ENCODE measurements at places on chromosomes 4 and X.

- DNase-seq, result peak; percentile 49
Measured at GRCh38 chr4:86452924-86453531, 93.2 kb upstream of the MAPK10 start.

- no peak for DNase-seq
Measured at GRCh38 chr4:159107203-159107925, 4.5 kb downstream of the RAPGEF2 start.

DNA sequence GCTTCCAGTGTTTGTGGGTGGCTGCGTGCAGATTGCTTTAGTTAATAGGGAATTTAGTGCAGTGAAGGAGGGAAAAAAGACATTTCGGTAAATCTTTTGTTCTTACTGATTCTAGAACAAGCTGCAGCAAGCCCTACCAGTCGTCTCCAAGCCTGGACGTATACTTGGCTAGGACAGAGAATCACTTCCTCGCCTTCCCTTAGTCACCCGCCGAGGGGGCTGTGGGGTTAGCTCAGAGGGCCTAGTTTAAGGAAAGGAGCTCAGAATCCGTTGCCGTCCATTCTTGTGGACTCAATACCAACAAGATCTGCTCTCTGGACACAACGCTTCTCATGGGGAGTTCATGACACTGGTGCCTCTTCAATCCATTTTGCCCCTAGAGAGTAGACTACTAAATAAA, 36.3 kb upstream of the FAT1 start:
- DNase-seq, result no peak

- no peak for DNase-seq
Measured at GRCh38 chr4:183541752-183542040, 36.8 kb downstream of the ING2 start.

DNA sequence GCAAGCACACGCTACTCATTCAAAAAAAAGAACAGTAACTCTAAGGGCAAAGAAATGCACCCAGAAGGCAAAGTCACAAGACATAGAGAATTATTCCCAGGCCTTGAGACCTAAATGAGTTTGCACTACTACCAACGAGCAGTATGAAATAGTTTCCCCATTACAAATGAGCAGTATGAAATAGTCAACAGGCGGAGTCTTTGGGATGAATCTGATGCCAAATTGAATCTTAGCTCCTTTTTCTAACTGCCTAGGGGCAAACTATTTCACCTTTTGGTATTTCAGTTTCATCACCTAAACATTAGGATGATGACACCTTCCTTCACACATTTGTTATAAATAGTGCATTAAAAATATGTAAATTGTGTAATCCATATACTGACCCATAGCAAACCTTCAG, 213.0 kb upstream of the FAT4 start:
- no peak for DNase-seq

- no peak for DNase-seq
Measured at GRCh38 chrX:78011846-78012245, 42.4 kb upstream of the PGAM4 start.

- no peak for DNase-seq
Measured at GRCh38 chr4:11072463-11072862, 356.2 kb downstream of the HS3ST1 start.

- no peak for DNase-seq
Measured at GRCh38 chrX:43861750-43862149, 20.5 kb downstream of the MAOB start.

DNA sequence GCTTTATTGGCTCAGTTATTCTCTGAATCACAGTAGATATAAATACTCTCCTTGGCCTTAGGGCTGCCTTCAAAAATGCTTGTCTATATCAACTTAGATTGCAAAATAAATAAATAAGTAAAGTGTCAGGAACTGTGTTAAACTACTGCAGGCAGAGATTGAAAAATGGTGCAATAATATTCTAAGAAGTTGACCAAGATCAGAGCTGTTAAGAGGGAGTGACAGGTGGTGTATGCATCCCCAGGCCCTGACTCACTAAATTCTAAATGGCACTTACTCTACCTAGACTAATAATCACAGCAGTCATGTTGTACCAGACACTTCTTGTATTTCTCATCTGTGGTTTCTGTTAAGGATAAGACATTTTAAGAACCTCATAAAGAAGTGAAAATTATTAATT, 235.1 kb upstream of the SPOCK3 start:
- DNase-seq, result no peak

- DNase-seq, result no peak
Measured at GRCh38 chr4:189659287-189659686, 281.4 kb upstream of the FRG1 start.

DNA sequence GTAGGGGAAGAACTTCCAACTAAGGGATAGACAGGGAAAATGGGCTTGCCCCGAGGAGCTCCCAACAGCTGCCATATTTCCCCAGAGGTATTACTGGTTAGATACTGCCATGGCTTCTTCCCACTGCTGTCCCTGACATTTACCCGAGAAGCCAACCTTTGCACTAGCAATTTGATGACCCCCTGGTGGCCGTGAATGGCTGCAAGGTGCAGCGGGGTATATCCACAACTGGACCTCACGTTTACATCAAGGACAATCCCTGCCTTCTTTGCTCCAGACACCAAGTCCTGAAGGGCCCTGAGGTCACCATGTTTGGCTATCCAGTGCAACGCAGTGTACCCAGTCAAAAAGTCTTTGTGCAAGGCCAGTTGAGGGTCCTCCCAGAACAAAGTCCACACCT, 2.3 kb downstream of the SOWAHB start:
- no peak for DNase-seq

GRCh38 chrX:48196745-48197201, at the start of gene SSX5:
TSS of gene SSX5 (minus strand) at chrX:48196795. CDS start at chrX:48195358, 1,437 bp downstream.
- no peak for DNase-seq

- no peak for DNase-seq
Measured at GRCh38 chr4:79949178-79949577, 123.9 kb downstream of the ANTXR2 start.

- DNase-seq, result no peak
Measured at GRCh38 chr4:48162162-48162561, 28.1 kb upstream of the TXK start.

GRCh38 chr4:7799306-7799705, 140.4 kb downstream of the AFAP1 start:
- DNase-seq, result no peak

GRCh38 chrX:10089378-10089795, 67.4 kb upstream of the CLCN4 start:
- no peak for DNase-seq

DNA sequence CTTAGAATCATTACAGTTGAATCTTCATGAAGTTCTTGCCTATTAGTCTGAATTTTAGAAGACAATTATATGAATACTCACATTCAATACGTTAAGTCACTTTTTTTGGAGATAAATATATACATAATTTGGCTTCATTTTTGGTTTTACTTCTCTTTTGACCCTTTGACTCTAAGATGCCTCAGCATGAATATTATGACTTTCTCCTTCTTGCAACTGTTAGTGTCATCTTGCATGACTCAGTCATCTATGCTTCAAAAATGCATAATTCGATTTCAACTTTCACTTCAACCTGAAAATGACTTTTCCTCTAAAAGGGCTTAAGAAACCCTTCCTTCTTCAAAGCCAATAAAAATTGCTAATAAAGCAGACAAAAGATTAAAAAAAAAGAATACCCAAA, 1427.5 kb downstream of the ADGRL3 start:
- no peak for DNase-seq

DNA sequence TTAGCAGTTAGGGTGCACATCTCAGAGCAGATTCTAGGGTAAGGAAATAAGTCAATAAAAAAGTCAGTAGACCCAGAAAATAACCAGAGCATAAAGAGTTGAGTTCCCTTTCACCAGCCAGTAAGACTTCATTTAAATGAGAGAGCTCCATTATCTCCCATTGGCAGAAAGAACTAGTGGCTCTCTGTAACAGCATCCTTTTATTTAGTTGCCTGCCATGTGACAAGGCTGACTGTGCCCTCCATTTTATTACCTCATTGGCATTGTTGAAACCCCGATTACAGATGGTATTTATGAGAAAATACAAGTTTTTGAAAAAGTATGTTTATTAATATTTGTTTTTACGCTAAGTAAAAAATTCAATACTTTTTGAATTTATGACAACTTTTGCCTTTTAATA, 859.5 kb upstream of the NDST4 start:
- no peak for DNase-seq

- DNase-seq, result no peak
Measured at GRCh38 chrX:30812326-30812725, 76.7 kb downstream of the TAB3 start.

DNA sequence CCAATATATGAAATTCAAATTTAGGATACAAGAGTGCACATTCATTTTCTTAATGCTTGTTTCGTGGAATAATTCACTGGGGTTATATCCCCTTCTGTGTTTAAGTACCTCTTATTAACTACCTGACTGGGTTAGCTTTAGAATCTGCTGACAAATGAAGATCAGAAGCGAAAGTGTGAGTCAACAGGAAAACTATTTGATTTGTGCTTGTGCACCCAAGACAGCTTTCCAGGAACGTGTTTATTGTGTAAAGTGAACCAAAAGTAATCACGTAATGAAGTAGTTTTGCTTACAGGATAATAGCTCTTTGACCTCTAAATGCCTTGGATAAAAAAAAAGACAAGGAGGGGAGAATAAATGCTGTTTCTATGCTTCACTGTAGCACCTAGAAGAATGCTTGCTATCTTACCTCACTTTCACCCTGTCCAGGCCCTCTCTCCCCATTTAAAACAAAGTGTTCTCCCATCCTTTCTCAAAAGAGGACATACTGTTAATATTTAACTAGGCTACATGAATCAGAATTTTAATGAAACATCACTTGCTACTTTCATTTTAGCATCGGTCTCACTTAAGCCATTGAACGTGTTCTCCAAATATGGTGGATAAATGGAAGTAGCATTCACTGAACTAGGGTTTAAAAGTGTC, 141.9 kb downstream of the THOC2 start:
- no peak for DNase-seq

GRCh38 chrX:115177932-115178331, 11.3 kb upstream of the RBMXL3 start:
- no peak for DNase-seq

Measured in left ventricle myocardium superior (tissue), 1 donor.